ENCODE measurements at places on chromosomes 7 and 10. TPM values are rescaled to one million over a fixed set of nuclear protein-coding genes. Genes with fewer than 3 reads are reported as not detected.

The ZP3 gene
- total RNA-seq = 22.2 TPM

The KIN gene
- total RNA-seq = 13.5 TPM

The CYP2E1 gene
- not detected for total RNA-seq

The ACTL6B gene
- total RNA-seq = not detected

The SMKR1 gene
- 10.1 TPM for total RNA-seq

The EBF3 gene
- total RNA-seq = 0.20 TPM

The IL2RA gene
- total RNA-seq = not detected

The FAM24B gene
- total RNA-seq = 14.8 TPM

The NPY gene
- not detected for total RNA-seq

The UBTD1 gene
- total RNA-seq = 19.4 TPM

The LDB3 gene
- total RNA-seq = 0.07 TPM

The PRKG1 gene
- total RNA-seq = not detected

The TUBB8 gene
- not detected for total RNA-seq

The CLEC5A gene
- not detected for total RNA-seq

The TMEM178B gene
- total RNA-seq = 1.5 TPM

The CNPY1 gene
- not detected for total RNA-seq

The CTNNA3 gene
- not detected for total RNA-seq

The TMEM176B gene
- total RNA-seq = 0.11 TPM

The PAX4 gene
- total RNA-seq = not detected

The MKRN1 gene
- 56.4 TPM for total RNA-seq

The KNDC1 gene
- 1.4 TPM for total RNA-seq

The MYOF gene
- 183 TPM for total RNA-seq

The CLDN4 gene
- total RNA-seq = 5.8 TPM

The LLCFC1 gene
- total RNA-seq = not detected

The LIPF gene
- total RNA-seq = not detected

The AMPH gene
- not detected for total RNA-seq

The GOLGA7B gene
- total RNA-seq = 3.9 TPM

The MRC1 gene
- 0.03 TPM for total RNA-seq

The IPMK gene
- 3.7 TPM for total RNA-seq

The MXI1 gene
- total RNA-seq = 6.0 TPM

The AS3MT gene
- 4.2 TPM for total RNA-seq

The TRIM50 gene
- not detected for total RNA-seq

The RADIL gene
- 2.9 TPM for total RNA-seq

The RFC2 gene
- total RNA-seq = 60.7 TPM

The TET1 gene
- 0.72 TPM for total RNA-seq

The PPP1R17 gene
- total RNA-seq = not detected

The TAS2R4 gene
- total RNA-seq = not detected

The SLC16A12 gene
- 0.58 TPM for total RNA-seq

The CARD11 gene
- 1.5 TPM for total RNA-seq

The HOXA5 gene
- 3.7 TPM for total RNA-seq

The SPDYE6 gene
- total RNA-seq = not detected

The FAM25A gene
- not detected for total RNA-seq

The GPR26 gene
- total RNA-seq = not detected

The BEND7 gene
- total RNA-seq = 8.7 TPM

The MYH16 gene
- total RNA-seq = 0.32 TPM

The CFAP58 gene
- 0.10 TPM for total RNA-seq

The CACUL1 gene
- total RNA-seq = 10.3 TPM

The KIAA1217 gene
- 1.4 TPM for total RNA-seq
